ENCODE measurements at places on chromosomes 4 and X.
A peak's percentile ranks its signal among the peaks of the same experiment; 100 is the strongest.

GRCh38 chr4:88003261-88003660 lies 4.2 kb upstream of the PKD2 start:
- H3K27ac ChIP-seq = peak overlapping the region; percentile 58
- no peak for DNase-seq
- no peaks in the 10 kb centered on the region for H3K36me3 ChIP-seq
- no peaks in the 10 kb centered on the region for H3K4me1 ChIP-seq
- H3K27me3 ChIP-seq = no peaks in the 10 kb centered on the region
- no peak overlapping the region for H3K4me3 ChIP-seq

GRCh38 chrX:52437212-52437611 lies 58.4 kb upstream of the XAGE1A start:
- no peaks in the 10 kb centered on the region for H3K4me1 ChIP-seq
- H3K36me3 ChIP-seq = no peaks in the 10 kb centered on the region
- H3K27ac ChIP-seq = no peak overlapping the region
- no peak for DNase-seq

- no peak for DNase-seq
- H3K36me3 ChIP-seq = peaks cover 33% of the 10 kb centered on the region
- no peaks in the 10 kb centered on the region for H3K4me1 ChIP-seq
- no peaks in the 10 kb centered on the region for H3K27me3 ChIP-seq
- no peak overlapping the region for H3K4me3 ChIP-seq
These were observed 8.1 kb downstream of the MORF4L2 start for GRCh38 chrX:103678199-103678993.

DNA sequence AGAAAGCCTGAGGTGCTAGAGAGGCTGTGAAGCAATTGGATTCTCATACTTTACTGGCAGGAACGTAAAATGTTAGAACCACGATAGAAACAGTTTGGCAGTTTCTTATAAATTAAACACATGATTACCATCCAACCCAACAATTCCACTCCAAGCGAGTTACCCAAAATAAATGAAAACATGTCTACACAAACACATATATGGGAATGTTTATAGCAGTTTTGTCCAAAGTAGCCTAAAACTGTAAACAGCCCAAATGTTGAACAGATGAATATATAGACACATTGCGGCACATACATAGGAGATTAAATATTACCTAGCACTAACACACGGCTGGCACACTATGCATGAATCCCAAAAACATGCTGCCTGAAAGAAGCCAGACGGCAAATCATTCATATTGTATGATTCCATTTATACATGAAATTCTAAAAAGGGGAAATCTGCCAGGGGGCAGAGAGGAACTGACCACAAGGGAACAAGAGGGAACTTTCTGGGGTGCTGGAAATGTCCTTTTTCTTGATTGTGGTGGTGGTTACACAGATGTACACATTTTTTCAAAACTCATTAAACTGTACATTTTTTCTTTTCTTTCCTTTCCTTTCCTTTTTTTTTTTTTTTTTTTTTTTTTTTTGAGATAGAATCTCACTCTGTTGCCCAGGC lies 50.4 kb upstream of the SLC25A4 start:
- H3K4me3 ChIP-seq = no peak overlapping the region
- no peak overlapping the region for H3K27ac ChIP-seq
- H3K36me3 ChIP-seq = no peaks in the 10 kb centered on the region
- peaks cover 5% of the 10 kb centered on the region for H3K27me3 ChIP-seq

DNA sequence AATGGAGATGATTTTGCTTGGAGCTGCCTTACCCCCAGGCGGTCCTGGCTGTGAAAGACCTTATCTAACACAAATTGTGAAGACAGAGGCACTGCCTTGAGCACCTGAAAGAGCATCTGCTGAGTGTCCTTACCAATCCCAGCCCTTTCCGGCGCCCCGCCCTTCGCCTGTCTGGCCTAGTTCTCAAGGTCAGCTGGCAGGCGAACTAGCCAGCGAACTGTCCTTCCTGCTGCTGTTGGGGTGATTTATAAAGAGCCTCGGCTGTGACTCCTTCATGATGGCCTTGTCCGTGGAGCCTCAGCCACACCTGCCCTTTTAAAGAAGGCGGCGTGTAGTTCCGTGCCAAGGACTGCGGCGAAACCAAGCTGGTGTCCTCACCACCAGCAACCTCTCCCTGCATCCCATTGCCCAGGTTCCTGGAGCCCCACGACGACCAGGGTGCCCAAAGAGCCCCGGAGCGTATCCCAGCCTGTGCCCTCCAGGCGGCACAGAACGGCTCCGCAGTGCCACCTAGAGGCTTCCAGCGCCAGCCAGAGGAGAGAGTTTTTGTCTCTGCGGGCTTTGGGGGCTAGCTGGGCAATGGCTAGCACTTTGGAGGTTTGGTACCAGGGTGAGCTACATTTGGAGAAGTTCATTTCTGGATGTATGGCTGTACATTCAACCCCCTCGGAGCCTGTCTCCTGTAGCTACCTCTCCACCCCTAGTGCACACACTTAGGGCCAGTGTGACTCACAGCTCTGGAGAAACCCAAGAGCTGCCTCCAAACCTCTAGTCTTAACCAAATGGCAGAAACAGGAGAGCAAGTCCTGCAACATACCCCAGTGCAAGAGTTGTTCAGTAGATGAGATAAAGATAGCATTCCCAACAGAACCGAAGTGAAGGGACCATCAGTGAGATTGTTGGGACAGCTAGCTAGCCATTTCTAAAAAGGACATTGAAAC lies 36.8 kb upstream of the VMA21 start:
- H3K4me3 ChIP-seq = no peak overlapping the region
- H3K27me3 ChIP-seq = no peaks in the 10 kb centered on the region
- H3K4me1 ChIP-seq = no peaks in the 10 kb centered on the region
- no peaks in the 10 kb centered on the region for H3K36me3 ChIP-seq
- no peak overlapping the region for H3K27ac ChIP-seq
- no peak for DNase-seq

- no peaks in the 10 kb centered on the region for H3K4me1 ChIP-seq
- no peak for DNase-seq
- no peaks in the 10 kb centered on the region for H3K36me3 ChIP-seq
- H3K27ac ChIP-seq = no peak overlapping the region
These were observed 168.2 kb downstream of the DCTD start for GRCh38 chr4:182748949-182749348.

GRCh38 chrX:23788521-23788920 lies 5.5 kb downstream of the SAT1 start:
- H3K36me3 ChIP-seq = no peaks in the 10 kb centered on the region
- H3K4me1 ChIP-seq = no peaks in the 10 kb centered on the region
- no peak overlapping the region for H3K27ac ChIP-seq
- no peak for DNase-seq
- H3K4me3 ChIP-seq = no peak overlapping the region
- peaks cover 5% of the 10 kb centered on the region for H3K27me3 ChIP-seq

DNA sequence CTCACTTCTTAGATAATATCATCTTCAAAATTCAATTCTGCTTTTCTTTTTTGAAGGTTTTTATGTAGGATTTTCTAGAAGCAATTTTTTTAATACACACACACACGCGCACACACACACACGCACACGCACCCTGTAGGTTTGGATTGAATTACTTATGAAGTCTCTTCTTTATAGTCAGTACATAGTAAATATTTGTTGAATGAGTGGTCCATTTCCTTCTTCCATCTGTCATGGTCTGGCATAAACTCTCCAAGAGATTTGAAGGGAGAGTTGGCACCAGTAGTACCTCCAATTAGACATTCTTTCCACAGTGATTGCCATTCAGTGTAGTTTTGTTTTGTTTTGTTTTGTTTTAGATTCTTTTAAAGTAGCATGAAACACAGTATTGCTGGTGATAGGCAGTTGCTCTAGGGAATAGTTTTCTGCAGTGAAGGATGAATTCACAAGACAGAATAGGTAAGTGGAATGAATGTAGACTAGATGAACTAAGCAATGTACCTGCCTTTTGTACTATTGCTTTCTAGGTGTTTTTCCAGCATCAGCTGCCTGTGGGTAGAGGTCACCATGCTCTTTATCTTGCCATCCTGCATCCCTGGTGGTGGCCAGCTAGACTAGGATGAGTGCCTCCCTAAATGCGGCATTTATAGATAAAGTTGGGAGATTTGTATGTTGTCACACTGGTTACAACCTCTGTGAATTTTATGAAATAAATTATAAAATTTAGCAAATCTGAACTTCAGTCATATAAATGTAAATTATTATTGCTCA lies 20.5 kb downstream of the PDLIM5 start:
- H3K27me3 ChIP-seq = no peaks in the 10 kb centered on the region
- no peaks in the 10 kb centered on the region for H3K36me3 ChIP-seq
- H3K27ac ChIP-seq = no peak overlapping the region
- no peak for DNase-seq
- H3K4me3 ChIP-seq = no peak overlapping the region

DNA sequence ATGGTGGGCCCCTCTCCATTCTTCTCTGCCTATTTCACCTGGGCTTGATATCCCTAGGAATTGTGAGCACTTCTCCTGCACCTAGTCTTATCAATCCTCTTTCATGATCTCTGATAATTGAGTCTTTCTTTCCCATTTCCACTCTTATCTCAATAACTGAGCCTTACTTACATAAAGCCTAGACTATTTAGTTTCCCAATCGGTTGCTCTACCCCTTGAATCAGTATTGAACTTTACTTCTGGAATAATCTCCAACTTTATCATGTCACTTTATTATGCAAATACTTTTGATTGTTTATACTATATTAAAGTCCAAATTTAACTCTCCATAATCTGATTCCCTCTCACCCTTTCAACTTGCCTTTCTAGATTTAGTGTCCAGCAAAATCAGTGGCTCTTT lies 222.7 kb downstream of the SPRY1 start:
- H3K4me1 ChIP-seq = peaks cover 23% of the 10 kb centered on the region
- no peaks in the 10 kb centered on the region for H3K36me3 ChIP-seq
- H3K27me3 ChIP-seq = no peaks in the 10 kb centered on the region
- DNase-seq = no peak
- H3K4me3 ChIP-seq = no peak overlapping the region
- H3K27ac ChIP-seq = no peak overlapping the region

DNA sequence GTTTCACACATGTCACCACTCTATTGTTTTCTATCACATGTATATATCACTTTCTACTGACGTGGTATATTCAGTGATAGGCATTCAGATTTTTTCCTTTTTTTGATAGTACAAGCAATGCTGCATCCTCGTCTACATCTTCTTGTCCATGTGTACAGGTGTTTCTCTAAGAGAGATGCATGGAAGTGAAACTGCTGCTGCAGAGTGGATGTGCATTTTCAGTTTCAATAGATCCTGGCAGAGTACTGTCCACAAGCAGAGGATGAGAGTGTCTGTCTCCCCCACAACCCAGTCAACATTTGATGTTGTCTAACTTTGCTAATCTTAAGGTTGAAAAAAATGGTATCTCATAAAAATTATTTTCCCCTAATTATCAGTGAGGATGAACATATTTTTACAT lies 194.0 kb upstream of the CASK start:
- no peaks in the 10 kb centered on the region for H3K4me1 ChIP-seq
- no peak overlapping the region for H3K4me3 ChIP-seq
- no peaks in the 10 kb centered on the region for H3K27me3 ChIP-seq
- H3K27ac ChIP-seq = no peak overlapping the region
- no peak for DNase-seq
- no peaks in the 10 kb centered on the region for H3K36me3 ChIP-seq

- H3K36me3 ChIP-seq = no peaks in the 10 kb centered on the region
- H3K4me1 ChIP-seq = no peaks in the 10 kb centered on the region
- H3K27ac ChIP-seq = no peak overlapping the region
- H3K4me3 ChIP-seq = no peak overlapping the region
These were observed 413.3 kb downstream of the MID1IP1 start for GRCh38 chrX:39214387-39215126.

DNA sequence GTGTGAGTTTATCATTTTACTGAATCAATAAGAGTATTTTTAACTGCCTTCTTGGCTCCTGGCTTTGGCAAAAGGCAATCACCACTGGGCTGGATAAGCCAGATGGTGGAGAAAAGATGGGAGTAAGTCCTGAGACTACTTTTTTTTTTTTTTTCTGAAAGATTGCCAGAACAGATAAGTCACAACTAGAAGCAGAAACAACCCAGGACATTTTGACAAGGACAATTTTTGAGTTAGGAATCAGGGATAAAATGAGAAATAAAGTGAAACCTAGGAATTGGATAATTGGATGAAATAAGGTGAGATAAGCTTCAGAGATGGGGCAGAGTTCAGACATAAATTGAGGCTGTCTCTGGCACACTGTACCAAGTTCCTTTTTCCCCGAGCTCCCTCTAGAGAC lies 471.0 kb downstream of the KLHL13 start:
- H3K4me3 ChIP-seq = no peak overlapping the region
- H3K36me3 ChIP-seq = no peaks in the 10 kb centered on the region
- no peak for DNase-seq

- H3K4me3 ChIP-seq = no peak overlapping the region
- no peaks in the 10 kb centered on the region for H3K27me3 ChIP-seq
- no peaks in the 10 kb centered on the region for H3K4me1 ChIP-seq
- H3K36me3 ChIP-seq = no peaks in the 10 kb centered on the region
These were observed 49.3 kb upstream of the EFHC2 start for GRCh38 chrX:44392767-44393166.

DNA sequence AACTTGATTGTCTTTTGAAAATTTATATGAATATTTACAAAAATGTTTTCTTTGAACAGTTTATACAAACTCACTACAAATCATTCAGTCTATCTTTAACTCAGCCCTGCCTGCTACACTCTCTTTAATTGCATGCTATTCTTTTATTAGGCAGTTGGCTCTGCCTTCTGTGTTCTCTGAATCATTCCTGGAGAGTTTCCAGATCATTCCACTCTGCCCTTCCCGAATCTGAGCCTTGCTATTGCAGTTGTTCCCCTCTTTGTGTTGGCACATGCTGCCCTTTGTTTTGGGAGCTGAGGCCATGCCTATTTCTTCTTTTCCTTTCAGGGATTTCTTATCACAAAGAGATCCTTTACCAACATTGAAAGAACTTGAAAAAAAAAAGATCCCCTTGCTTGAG lies 8.7 kb upstream of the TECRL start:
- H3K27me3 ChIP-seq = no peaks in the 10 kb centered on the region
- H3K27ac ChIP-seq = no peak overlapping the region
- no peak overlapping the region for H3K4me3 ChIP-seq
- H3K4me1 ChIP-seq = no peaks in the 10 kb centered on the region
- no peak for DNase-seq

DNA sequence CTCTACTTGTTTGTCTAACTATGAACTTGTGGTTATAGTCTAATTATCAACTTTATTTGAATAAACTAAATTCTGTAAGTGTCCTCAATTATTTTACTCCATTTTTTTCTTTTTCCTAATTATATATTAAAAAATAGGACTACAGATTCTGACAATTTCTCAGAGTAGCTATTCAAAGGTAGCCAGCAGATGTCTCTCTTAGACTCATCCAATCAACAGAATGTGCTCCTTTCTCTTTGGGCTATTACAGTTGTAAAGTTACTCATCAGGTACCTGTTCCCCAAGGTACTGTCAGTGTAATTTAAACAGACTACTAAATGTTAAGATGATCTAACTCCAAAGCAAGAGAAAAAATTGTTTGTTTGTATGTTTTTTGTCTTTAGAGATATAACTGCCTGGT lies 248.6 kb downstream of the PCDH18 start:
- no peak overlapping the region for H3K4me3 ChIP-seq
- no peaks in the 10 kb centered on the region for H3K4me1 ChIP-seq
- H3K27ac ChIP-seq = no peak overlapping the region
- no peaks in the 10 kb centered on the region for H3K27me3 ChIP-seq

GRCh38 chr4:2898001-2898400 lies 54.4 kb downstream of the ADD1 start:
- H3K27ac ChIP-seq = no peak overlapping the region
- no peak overlapping the region for H3K4me3 ChIP-seq
- H3K36me3 ChIP-seq = peaks cover 32% of the 10 kb centered on the region
- H3K27me3 ChIP-seq = no peaks in the 10 kb centered on the region
- DNase-seq = no peak

Measured in tibial nerve (tissue), 4 donors.